SW 1271 (cell line): ENCODE measurements at places on chromosomes 2 and 18.
A peak's percentile ranks its signal among the peaks of the same experiment; 100 is the strongest.

DNA sequence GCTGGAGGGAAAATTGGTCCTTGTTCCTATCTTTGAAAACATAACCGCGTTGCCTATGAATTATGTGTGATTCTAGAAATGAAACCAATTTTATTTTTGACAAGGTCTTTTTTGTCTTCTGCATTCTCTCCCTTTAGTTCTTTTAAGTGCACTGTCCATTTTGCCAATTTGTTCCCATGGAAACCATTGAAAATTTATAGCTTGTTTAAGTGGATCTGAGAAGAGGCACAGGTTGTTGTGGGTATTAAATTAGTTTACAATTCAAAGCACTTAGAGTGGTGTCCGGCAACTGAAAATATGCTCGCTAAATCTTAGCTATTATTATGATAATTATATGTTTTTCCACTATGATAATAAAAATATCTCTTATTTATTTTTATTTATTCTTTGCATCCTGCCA is 107.5 kb upstream of the FSHR start:
- no peak for DNase-seq

DNA sequence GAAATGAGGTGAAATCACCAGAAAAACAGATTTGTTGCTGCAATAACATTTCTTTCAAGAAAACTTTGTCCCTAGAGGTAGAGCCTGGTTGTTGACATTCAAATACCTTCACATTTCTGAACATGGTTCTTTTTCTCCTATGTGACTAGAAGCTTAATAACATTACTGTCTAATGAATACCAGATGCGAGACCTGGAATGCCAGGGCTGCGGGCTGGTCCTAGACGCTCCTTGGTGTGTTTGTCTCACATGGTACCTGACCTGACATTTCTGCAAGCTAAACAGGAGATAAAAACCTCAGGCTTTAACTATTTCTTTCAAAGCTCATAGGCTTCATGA is 38.5 kb downstream of the ACKR3 start:
- DNase-seq, result no peak

GRCh38 chr2:189552334-189552990 is 28.1 kb downstream of the SLC40A1 start:
- DNase-seq, result no peak

GRCh38 chr2:215367662-215368492 is 56.0 kb downstream of the ATIC start:
- DNase-seq, result no peak

DNA sequence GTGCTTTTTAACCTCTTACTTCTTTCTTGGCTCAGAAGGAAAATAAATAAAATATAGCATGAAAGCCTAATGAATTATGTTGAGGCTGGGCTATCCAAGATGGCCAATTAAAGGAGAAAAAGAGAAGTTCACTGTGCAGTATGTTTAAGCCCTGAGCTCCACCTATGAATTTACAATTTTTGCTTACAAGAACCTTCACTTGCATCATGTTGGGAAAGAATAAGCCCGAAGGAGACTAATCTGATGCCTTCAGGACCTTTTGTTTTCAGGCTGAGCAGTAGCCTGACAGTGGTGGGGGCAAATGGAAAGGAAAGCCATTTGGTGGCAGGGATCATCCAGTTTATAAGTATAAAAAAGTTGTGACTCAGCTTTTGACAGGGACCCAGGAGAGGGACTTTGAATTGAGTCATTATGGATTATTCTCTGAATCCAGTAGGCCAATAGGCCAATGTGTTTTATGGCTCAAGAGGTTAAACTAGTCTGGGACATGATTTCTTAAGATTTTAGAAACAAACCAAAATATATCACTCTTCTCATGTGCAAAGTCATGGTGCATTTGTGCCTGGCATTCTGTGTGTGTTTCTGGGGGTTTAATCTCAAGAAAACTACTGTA is 56.9 kb downstream of the E2F6 start:
- no peak for DNase-seq

GRCh38 chr18:55999641-56000040 is 411.6 kb upstream of the TCF4 start:
- no peak for DNase-seq

DNA sequence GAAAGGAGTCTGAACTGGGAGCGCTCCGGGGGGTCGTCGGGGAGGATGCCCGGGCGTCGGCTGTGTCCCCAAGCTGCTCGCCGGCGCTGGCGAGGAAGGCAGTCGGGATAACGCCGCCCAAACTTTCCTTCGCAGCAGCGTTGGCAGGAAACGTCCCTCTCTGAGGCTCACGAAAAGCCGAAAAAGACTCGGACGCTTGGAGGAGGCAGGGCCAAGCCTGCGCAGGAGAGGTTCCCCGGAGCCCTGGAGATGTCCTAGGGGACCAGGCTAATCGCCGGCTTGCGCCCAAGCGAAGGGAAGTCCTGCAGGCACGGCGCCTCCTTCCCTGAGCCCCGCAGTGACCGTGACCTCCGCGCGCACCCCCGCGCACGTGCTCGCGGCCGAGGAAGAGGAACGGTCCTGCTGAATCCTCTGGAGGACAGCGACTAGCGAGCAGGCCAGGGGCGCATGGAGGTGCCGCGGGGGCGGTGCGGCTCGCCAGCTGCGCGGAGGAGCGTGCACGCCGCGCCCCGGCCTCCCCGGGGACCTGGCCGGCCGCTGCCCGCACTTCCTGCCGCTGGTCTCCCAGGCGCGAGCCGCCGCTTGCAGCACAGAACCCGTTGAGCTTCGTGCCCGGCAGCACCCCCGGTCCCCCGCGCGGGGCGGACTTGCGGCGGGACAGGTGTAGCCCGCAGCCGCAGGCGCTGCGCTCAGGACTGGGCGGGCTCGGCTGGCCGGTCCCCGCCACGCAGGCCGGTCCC is at the start of gene SH3RF3:
TSS of gene SH3RF3 (plus strand) at position 590 of the 740 bp plus-strand sequence.
- DNase-seq, result peak; percentile 12

GRCh38 chr2:44549856-44550255 is 188.1 kb downstream of the CAMKMT start:
- DNase-seq, result no peak

DNA sequence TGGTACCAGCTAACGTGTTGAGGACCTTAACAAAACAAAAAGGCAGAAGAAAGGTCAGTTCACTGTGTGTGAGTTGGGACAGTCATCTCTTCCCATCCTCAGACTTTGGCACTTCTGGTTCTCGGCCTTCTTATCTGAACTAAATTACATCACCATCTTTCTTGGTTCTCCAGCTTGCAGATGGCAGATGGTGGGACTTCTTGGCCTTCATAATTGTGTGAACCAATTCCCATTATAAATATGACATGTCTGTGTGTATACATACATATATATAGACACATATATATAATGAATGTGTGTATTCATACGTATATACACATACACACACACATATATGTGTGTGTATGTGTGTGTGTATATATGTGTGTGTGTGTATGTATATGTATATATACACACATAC is 301.2 kb upstream of the TRIB2 start:
- DNase-seq, result no peak

- no peak for DNase-seq
These were observed 10.3 kb downstream of the HOXD3 start for GRCh38 chr2:176167398-176167797.

GRCh38 chr2:239660390-239661230 is 259.8 kb upstream of the HDAC4 start:
- no peak for DNase-seq

DNA sequence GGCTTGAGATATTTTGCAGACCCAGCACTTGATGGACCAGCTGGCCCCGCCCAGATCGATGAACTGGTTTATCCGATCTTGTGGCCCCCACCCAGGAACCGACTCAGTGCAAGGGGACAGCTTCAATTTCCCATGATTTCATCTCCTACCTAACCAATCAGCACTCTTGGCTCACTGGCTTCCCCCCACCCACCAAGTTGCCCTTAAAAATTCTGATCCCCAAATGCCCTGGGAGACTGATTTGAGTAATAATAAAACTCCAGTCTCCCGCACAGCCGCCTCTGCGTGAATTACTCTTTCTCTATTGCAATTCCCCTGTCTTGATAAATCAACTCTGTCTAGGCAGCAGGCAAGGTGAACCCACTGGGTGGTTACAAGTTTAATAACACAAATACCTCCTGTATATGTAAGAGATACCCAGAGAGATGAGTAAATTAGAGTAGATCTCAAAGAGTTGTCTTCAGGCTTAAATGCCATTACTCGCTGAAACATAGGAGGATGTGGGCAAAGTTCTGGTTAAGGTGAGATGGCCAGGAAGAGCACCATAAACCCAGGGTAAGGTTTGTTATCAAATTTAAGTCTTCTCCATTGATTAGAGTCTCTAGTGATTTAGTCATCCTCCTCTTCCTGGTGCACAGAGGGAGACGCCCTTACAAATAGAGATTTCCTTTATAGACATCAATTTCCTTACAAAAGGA is 222.8 kb downstream of the ARL4C start:
- DNase-seq, result no peak

DNA sequence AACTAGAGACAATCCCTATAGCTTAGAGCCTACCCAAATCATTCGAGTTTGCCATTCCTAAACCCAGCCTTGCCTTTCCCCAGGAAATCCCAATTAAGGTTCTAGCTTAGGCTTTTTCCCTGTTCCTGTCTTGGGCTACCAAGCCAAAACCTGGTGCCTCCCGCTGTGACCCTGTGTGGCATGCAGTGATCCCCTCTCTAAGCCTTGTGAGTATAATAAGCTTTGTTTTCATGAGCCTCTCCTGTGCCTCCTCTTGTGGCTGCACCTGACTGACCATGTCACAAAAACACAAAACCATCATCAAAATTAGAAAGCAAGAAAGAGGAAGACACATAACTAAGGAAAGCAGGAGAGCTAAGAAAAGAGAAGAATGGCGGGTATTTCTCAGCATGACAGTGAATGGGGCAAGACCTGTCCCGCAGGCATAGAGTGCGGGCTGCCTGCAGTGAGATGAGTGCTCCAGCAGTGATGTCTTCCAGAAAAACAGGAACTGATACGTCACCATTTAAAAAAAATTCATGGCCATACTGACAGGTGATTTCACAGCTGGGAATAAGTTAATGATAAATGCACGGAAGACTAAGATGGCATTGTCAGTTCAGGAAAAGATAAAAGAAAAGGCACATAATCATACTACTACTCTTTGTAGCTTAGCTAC is 9.2 kb upstream of the PAIP2B start:
- DNase-seq, result no peak

- no peak for DNase-seq
These were observed 131.0 kb downstream of the DNAH6 start for GRCh38 chr2:84647267-84647666.

- peak; percentile 56 for DNase-seq
These were observed 128.5 kb downstream of the STK39 start for GRCh38 chr2:168118733-168119514.

DNA sequence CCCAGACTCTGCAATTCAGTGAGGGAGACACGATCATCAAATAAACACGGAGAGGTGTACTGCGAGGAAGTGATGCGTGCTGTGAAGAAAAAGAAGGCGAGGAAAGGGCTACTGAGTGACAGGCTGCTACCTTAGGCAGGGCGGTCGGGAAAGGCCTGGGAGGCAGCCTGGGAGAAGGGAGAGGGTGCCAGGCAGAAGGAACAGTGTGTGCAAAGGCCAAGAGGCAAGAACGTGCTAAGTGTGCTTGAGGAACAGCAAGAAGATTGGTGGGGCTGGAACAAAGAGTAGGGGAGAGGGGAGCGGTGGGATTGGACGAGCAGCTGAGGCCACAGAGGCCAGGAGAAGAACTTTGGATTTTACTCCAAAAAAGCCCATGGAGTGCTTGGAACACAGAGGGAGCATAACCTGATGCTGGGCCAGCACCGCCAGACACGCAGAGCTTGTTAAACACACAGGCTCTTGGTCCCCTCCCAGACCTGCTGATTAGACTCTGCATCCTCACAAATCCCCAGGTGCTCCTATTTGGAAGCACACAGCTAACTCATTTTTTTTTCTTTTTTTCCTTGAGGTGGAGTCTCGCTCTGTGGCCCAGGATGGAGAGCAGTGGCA is 30.4 kb downstream of the SERTAD2 start:
- DNase-seq, result no peak

GRCh38 chr18:75029481-75029880 is 179.5 kb downstream of the PTGR3 start:
- no peak for DNase-seq

GRCh38 chr18:51461956-51462355 is 264.5 kb upstream of the MEX3C start:
- DNase-seq, result no peak

DNA sequence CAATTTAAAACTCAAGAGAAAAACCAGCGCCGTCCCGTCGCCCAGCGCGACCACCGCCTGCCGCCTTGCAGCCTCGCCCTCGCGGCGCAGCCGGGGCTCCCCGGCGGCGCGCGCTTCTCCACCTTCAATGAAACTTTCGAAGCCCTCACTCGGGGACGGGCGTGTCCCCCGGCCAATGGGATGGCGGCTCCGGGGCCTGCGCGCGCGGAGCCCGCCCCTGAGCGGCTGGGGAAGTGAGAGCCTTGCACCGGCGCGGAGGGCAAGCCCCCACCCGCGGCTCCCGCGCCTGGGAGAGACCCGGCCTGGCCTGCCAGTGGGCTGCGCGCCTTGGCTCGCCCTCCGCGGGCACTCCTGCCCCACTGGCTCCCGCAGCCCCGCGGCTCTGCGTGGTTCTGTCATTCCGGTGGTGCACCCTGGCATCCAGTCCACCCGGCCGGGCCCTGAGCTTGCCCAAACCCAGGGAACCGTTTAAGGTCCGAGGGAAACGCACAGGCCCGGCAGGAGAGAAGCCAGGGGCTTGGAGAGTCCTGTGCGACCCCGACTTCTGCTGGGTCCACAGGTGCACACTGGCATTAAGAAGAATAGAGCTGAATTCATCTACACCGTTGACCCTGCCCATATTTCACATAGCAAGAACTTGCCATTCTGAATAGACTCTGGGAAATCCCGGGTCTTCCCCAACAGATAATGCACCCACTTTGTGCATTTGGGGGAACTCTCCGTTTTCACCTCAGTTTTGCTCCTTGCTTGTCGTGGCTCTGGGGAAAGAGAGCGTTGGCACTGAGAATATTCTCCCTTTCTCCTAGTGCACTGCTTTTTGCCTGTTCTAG is at the start of gene PIEZO2:
TSS of gene PIEZO2 (minus strand) at position 129 of the 830 bp plus-strand sequence. CDS start 981 bp downstream, outside the sequence.
- DNase-seq, result no peak

DNA sequence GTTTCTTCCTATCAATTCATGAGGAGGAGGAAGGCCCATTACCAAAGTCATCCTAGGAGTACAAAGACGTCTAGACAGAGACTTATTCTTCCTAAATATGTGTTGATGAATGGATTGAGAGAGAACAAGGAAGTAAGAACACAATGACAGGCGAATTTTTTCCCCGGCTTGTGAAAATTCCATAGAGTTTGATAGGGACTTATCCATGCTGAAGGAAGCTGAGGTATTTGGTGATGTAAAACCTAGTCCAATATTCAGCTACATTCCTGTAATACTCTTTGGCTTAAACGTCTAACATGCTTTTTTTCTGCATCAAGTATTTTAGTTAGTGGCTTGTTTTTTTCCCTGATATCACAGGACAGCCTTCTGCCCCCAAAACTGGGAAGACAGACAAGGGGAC is 121.9 kb upstream of the MYT1L start:
- no peak for DNase-seq

DNA sequence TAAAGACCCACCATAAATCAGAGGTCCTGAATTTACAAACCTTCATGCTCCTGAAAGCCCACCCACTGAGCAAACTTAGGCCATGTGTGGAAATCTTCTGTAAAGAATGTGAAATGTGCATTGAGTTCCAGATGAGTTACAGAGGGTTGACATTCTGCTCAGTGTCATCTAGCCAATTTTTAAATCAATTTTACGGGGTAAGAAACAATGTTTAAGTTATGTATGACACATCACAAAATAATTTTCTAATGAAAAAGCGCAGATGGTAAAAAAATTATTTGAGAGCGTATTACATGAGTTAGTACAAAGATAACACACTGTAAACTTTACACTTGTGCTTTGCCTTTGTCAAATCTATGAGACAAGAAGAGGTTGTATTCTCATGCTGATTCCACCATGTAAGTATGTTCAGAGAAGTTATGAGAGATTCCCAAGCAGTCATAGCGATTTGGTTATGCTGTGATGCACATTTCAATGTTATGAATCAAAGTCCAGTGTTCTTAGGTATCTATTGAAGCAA is 446.3 kb downstream of the ADCYAP1 start:
- DNase-seq, result no peak
